ENCODE measurements at places on chromosomes 1 and 21. TPM values are rescaled to one million over a fixed set of nuclear protein-coding genes. Genes with fewer than 3 reads are reported as not detected.

DCDC2B gene
- total RNA-seq, result not detected

TMEM240 gene
- 3.1 TPM for total RNA-seq

PLA2G2D gene
- total RNA-seq, result not detected

CRP gene
- total RNA-seq, result not detected

HP1BP3 gene
- total RNA-seq, result 193 TPM

SLC45A3 gene
- total RNA-seq, result 0.37 TPM

HIVEP3 gene
- 0.78 TPM for total RNA-seq

KCNJ9 gene
- total RNA-seq, result under 0.01 TPM

RGSL1 gene
- not detected for total RNA-seq

RIMS3 gene
- under 0.01 TPM for total RNA-seq

PANK4 gene
- total RNA-seq, result 16.5 TPM

WDR64 gene
- total RNA-seq, result not detected

KCNQ4 gene
- not detected for total RNA-seq

ESRRG gene
- total RNA-seq, result not detected

CFAP141 gene
- total RNA-seq, result not detected

FOXD3 gene
- not detected for total RNA-seq

S100PBP gene
- total RNA-seq, result 27.0 TPM

WNT3A gene
- not detected for total RNA-seq

RGS7 gene
- total RNA-seq, result 2.0 TPM

RGS8 gene
- not detected for total RNA-seq

EPHB2 gene
- 0.73 TPM for total RNA-seq

BCAN gene
- total RNA-seq, result not detected

CACNA1S gene
- not detected for total RNA-seq

NOS1AP gene
- not detected for total RNA-seq

TMEM51 gene
- total RNA-seq, result 1.5 TPM

SIM2 gene
- total RNA-seq, result not detected

COL24A1 gene
- total RNA-seq, result under 0.01 TPM

LDLRAD1 gene
- not detected for total RNA-seq

All from subcutaneous preadipocyte (primary cell).